Placental pericyte (primary cell): ENCODE measurements at places on chromosomes 4 and X. TPM values are rescaled to one million over a fixed set of nuclear protein-coding genes. Genes with fewer than 3 reads are reported as not detected.

MAGEA2 gene
- not detected in 2 replicates for total RNA-seq

NEIL3 gene
- total RNA-seq: 2.6 and 14.6 TPM in 2 replicates

GIMD1 gene
- 0.14 TPM in 1 of 2 replicates, not detected in the other for total RNA-seq

MTNR1A gene
- 0.14 TPM in 1 of 2 replicates, not detected in the other for total RNA-seq

FOXO4 gene
- 3.1 and 5.3 TPM in 2 replicates for total RNA-seq

MRPS18C gene
- total RNA-seq: 14.9 and 20.3 TPM in 2 replicates

KDR gene
- total RNA-seq: 4.0 and 5.7 TPM in 2 replicates

TMSB15C gene
- total RNA-seq: 0.22 and 1.1 TPM in 2 replicates

TRIM61 gene
- 2.7 and 4.2 TPM in 2 replicates for total RNA-seq

ZCCHC18 gene
- under 0.01 and 0.29 TPM in 2 replicates for total RNA-seq

GNL3L gene
- 40.7 and 64.6 TPM in 2 replicates for total RNA-seq

POU4F2 gene
- not detected in 2 replicates for total RNA-seq

NAT8L gene
- total RNA-seq: 0.14 and 0.66 TPM in 2 replicates

GPR119 gene
- not detected in 2 replicates for total RNA-seq

RIBC1 gene
- total RNA-seq: 0.14 and 0.66 TPM in 2 replicates

RIPPLY1 gene
- total RNA-seq: not detected in 2 replicates

NAA11 gene
- 3.9 and 21.0 TPM in 2 replicates for total RNA-seq

SUV39H1 gene
- total RNA-seq: 4.2 and 20.0 TPM in 2 replicates

ARHGAP6 gene
- 4.4 and 6.8 TPM in 2 replicates for total RNA-seq

PKD2 gene
- total RNA-seq: 65.9 and 162 TPM in 2 replicates

PRKG2 gene
- total RNA-seq: 0.72 TPM in 1 of 2 replicates, not detected in the other
